ENCODE measurements at places on chromosomes 2 and 18. TPM values are rescaled to one million over a fixed set of nuclear protein-coding genes. Genes with fewer than 3 reads are reported as not detected.

GRCh38 chr2:241942416-241943208 is 73.1 kb downstream of the RTP5 start:
- DNase-seq, result no peak

The LRRC30 gene
- not detected for total RNA-seq

DNA sequence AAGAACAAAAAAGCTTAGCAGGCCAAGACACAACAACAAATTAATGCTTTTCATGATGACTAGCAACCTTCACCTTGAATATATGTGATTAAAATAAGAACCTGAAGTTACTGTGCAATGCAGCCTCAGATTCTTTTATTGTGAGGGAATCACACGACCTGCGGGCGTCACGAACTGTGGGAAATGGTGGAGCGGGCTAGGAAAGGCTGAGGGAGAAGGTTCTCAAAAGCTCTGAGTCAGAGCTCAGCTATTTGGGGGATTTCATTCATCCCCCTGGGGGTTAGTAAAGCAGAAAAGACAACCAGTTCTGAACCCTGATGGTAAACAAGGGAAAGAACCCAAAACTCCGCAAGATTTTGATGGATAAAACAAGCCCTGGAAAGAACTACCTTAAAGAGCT is 89.3 kb upstream of the NCKAP5 start:
- DNase-seq, result no peak

GRCh38 chr18:42113529-42114191 is 158.6 kb downstream of the PIK3C3 start:
- DNase-seq, result no peak

The SLC4A5 gene
- total RNA-seq, result 2.2 TPM

GRCh38 chr2:120314690-120315366 is 31.1 kb upstream of the INHBB start:
- DNase-seq, result no peak

- no peak for DNase-seq
Measured at GRCh38 chr2:66192888-66193287, 242.0 kb upstream of the MEIS1 start.

The TMEM163 gene
- 0.40 TPM for total RNA-seq

GRCh38 chr18:77086656-77087392 is 45.8 kb downstream of the MBP start:
- peak; percentile 71 for DNase-seq

The REG3G gene
- not detected for total RNA-seq

DNA sequence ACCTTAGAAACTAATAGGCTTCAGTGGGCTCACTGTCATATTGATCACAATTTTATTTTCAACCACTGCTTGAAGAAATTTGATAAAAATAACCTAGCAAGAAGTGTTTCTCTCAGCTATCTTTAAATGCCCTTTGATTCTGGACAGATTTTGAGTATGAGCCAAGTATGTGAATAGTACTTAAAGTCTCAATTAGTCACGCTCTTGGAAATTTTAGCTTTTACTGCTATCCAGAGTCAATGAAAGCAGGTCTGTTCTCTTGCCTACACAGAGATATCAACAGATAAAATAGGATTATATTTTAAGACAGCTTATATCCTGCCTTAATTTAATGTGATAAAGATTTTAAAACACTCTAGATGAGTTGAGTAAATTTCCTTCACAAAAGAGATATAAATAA is 337.3 kb downstream of the CBLN2 start:
- no peak for DNase-seq

The SNED1 gene
- total RNA-seq, result 7.4 TPM

DNA sequence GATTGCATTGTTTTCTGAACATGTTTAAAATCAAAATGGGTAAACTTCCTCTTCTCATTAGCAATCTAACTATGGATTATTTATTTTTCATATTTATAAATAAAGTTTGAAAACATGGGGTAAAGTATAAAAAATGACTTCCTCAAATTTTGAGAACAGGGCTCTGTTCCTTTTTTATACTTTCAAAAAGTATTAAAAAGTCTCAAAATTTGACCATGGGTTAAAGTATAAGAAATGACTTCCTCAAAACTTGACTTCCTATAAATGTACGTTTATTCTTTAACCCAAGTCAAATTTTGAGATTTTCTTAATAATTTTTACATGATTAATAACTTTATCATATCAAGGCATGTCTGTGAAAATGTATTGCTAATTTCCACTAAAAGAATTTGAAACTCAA is 512.4 kb downstream of the GALR1 start:
- DNase-seq, result no peak

GRCh38 chr2:190677255-190677654 is 28.4 kb downstream of the NAB1 start:
- no peak for DNase-seq

The ZNF396 gene
- 0.62 TPM for total RNA-seq

DNA sequence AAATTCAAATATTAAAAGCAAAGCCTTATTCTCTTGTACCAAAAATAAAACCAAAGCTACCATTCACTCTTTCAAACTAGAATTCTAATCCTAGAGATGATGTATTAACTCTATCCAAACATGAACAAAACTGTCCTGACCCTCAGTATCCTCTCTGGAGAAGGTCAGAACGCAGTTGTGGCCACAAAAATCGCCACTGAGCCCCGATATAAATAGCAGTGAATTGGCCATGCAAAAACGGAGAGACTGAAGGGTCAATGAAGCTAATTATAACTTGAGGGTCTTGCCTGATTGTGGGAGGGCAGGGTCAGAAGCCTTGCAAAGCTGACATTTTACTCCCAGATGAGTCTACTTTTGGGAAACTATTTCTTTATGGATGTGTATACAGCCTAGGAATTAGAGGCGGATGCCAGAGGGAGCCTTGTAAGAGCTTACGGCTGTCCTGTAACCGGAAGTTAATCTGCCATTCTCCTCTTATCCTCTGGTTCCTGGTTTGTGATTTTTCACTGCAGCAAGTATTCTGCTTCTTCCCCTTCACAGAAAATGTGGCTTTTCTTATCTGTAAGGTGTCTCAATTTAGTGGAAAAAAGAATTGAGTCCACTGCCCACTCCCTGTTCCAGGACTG is 28.1 kb downstream of the CAVIN2 start:
- DNase-seq, result no peak

DNA sequence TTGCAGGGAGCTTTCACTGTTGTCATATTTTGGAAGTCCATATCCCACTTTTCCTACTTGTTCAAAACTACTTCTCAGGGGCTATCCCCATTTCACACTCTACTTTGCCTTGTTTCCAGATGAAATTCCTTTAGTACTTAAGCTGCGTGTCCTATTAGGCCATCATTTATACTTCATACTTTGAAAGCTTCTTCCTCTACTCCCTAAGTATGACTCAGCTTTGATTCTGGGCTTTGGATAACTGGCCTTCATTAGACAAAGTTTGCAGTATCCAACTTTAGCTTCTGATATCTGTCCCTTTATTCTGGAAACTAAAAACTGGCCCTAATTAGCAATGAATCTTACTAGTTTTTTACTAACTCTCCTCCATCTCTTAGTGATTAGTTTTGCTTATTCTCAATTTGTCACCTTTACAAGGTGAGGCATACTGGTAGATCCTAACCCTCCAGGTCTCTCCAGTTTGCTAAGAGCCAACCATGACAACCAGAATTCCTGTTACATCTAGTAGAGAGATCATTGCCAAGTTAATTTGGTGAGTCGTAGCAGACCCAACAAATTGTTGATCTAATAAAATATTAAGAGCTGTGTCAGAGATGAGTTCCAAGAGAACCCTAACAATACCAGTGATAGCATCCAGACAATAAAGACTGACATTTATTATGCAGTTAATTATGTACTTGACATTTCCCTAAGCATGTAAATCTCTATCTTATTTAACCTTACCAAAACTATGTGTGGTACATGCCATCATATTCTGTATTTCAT is 31.2 kb upstream of the ITGAV start:
- no peak for DNase-seq

GRCh38 chr2:126315828-126316227 is 340.1 kb upstream of the GYPC start:
- no peak for DNase-seq

DNA sequence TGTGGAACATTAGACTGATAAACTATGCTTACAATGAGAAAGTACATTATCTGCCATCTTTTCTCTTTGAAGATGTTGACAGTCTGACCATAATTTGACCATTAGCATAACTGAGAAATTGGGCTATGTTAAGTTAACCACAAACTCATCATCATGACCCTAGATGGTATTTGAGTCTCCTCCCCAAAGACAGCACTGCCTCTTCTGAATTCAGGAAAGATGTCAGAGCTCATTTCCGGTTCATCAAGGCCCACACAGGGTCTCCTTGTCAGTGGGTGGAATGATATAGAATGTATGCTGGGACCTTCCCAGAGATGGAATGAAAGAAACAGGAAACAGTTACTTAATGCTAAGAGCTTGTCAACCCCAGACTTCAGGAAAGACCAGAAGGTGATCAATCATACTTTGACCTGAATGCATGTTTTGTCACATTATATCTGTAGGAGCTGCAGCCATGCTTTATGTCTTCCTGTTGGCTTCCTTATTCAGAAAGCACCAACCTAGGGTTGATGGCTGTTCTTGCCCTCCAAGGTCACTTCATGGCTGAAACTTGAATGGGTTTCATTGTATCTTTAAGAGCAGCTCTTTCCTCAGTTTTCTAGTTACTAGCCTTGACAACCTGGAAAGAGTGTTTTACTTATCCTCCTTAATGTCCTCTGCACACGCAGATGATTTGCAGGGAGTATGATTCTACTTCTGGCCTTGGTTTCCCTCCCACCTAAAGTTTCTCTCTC is 99.1 kb upstream of the NEUROD1 start:
- no peak for DNase-seq

DNA sequence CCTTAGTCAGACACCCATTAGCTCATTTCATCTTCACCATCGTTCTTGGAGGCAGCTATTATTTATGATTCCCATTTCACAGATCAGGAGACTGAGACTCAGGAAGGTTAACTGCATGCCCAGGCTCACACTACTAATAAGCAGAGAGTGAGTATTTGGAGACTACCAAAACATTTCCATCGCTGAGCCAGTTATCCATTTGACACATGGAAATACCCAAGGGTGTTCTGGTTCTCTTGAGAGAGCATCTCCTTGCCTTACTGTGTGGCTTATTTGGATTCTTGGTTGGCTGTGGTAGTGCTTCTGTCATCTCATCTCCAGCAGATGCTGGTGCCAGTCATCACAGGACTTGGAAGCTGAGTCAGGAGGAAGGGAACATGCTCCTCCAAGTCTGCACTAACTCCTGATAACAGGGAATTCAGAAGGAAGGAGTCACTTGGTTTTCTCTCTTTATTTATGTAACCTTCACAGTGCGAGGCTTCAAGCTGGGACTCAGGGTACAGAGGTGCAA is 55.2 kb downstream of the RASGRP3 start:
- DNase-seq, result no peak

The TTN gene
- 3,610 TPM for total RNA-seq

DNA sequence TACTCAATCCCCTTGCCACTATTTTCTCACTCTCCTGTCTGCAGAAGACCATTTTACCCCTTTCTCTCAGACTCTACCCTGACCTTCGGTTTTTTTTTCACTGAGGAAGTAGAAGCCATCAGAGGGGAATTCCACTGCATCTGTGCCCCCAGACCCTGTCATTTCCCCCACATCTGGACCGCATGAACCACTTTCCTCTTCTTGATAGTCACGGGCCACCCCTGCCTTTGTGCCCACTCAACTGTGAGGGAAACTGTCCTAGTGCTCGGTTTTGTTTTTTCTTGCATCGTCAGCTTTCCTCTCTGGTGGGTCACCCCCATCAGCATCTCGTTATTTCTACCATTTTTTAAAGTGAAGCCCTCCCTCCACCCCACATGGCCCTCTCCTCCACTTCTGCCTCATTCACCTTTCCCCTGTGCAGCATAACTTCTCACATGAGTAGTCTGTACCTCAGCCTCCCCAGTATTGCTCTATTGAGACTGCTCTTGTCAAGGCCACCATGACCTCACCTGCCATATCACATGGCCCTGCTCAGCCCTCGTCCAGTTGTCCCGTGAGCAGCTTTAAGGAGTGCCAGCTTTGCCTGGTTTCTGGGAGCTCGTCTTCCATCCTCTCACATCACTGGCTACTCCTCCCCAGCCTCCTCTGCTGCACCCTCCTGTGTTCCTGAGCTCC is 32.4 kb downstream of the TMEM87B start:
- no peak for DNase-seq

The ITGB6 gene
- 4.4 TPM for total RNA-seq

GRCh38 chr2:223998948-223999347 is 40.1 kb downstream of the SERPINE2 start:
- no peak for DNase-seq

DNA sequence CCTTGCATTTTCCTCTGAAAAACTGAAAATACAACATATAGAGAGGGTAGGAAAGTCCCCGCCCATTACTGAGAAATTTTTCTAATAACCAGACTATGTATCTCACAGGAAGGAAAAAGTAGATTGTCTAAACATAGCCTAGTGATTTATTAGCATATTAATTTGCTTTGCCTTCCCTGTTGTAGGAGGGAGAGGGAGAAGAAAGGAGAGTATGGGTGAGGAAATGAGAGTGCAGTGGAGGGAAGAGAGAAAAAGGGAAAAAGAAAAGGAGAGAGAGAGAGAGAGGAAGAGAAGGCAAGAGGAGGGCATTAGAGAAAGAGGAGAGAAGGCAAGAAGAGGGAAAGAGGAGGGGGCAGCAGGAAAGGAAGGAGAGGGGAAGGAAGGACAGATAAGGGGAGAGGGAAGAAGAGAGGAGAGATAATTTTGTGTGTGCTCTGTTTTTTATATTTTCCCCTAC is 3.6 kb upstream of the KYNU start:
- DNase-seq, result no peak

- no peak for DNase-seq
Measured at GRCh38 chr2:160220545-160221009, 20.5 kb upstream of the ITGB6 start.

GRCh38 chr18:45102863-45103262 is 422.2 kb downstream of the SETBP1 start:
- no peak for DNase-seq

The C2orf66 gene
- total RNA-seq, result not detected

The PIEZO2 gene
- 1.1 TPM for total RNA-seq

GRCh38 chr2:192007581-192008228 is 160.8 kb upstream of the CAVIN2 start:
- no peak for DNase-seq

The STARD6 gene
- total RNA-seq, result not detected

- no peak for DNase-seq
Measured at GRCh38 chr2:193272011-193272410, 1077.3 kb upstream of the TMEFF2 start.

Data from left ventricle myocardium superior (tissue), 1 donor.